Activated naive CD4-positive, alpha-beta T cell treated with Interleukin-2 at 50 U/mL for 16 hours (primary cell): ENCODE measurements at places on chromosomes 5 and 9.
A peak's percentile ranks its signal among the peaks of the same experiment; 100 is the strongest.

DNA sequence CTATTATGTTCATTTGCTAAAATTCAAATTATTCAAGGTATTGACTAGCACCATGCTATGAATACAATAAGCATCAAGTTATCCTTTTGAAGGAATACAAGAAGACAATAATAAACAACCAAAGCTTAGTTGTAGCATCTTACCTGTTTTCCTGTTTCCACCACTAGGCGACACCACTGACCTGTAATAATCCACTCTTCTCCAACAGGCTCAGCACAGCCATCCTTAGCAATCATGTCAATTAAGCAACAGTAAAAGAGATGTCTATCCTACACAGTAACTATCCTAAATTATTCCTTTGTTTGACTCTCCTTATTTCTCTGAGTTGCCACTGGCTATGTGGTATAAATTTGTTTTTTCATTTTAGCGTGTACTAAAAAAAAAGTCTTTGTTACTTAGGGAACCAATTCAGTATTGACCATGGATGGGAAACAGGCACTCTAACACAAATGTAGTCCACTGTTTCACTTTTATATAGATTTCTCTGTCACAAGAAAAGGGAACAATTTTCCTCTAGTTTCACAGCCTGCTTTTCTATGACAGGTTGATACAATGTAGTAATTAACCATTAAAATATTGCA, 46.2 kb downstream of the PCA3 start:
- DNase-seq, result no peak

DNA sequence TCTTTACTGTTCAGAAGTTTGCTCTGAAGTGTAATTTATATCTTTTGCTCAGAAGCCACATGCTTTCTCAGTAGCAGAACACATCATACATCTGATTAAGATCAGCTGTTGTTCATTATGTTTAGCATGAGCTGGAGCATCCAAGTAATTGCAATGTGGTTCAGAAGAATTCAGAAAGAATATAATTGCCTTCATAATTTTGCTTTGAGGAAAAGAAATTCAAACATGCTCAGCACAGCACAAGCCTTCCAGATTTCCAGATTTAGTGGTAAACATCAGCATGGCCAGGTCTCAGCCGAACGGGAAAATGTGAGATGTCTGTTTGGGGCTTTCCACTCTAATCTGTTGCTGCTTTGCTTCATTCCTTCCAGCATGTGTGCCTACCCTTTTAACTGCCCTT, 65.9 kb downstream of the ITGA1 start:
- no peak for DNase-seq

GRCh38 chr5:68714810-68715209, 379.0 kb upstream of the SLC30A5 start:
- DNase-seq, result no peak

DNA sequence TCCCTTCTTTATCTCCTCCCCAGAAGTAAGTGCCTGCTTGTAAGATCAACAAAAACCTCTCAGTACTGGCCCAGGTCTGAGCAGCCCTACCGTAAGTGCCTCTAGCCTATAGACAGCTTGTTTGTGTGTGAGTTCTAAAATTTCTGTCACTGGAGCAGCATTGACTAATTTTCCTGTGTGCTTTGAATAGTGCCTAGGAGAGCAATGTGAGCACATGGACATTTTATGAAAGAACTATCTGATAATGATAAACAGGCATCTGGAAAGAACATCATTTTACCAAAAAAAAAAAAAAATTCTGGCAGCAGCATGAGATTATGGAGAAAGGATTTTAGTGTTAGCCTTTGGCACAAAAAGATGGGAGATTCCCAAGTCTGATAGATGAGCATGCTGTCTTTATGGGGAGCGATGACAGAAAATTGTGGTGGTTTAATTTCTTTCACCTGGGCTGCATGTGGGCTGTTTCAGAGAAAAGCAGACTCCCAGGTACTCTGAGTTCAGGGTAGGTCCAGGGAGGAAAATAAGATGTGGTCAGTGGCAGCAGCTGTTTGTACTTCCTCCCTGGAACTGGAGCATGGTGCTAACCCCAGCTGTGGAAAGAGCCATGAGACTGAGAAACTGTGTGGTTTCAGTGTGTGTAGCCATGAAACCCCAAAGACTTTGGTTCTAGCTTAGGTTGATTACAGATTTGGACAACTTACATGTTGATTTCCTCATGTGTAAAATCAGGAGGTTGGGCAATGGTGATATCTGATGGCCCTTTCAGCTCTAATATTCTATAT, 419.9 kb downstream of the NTRK2 start:
- no peak for DNase-seq

DNA sequence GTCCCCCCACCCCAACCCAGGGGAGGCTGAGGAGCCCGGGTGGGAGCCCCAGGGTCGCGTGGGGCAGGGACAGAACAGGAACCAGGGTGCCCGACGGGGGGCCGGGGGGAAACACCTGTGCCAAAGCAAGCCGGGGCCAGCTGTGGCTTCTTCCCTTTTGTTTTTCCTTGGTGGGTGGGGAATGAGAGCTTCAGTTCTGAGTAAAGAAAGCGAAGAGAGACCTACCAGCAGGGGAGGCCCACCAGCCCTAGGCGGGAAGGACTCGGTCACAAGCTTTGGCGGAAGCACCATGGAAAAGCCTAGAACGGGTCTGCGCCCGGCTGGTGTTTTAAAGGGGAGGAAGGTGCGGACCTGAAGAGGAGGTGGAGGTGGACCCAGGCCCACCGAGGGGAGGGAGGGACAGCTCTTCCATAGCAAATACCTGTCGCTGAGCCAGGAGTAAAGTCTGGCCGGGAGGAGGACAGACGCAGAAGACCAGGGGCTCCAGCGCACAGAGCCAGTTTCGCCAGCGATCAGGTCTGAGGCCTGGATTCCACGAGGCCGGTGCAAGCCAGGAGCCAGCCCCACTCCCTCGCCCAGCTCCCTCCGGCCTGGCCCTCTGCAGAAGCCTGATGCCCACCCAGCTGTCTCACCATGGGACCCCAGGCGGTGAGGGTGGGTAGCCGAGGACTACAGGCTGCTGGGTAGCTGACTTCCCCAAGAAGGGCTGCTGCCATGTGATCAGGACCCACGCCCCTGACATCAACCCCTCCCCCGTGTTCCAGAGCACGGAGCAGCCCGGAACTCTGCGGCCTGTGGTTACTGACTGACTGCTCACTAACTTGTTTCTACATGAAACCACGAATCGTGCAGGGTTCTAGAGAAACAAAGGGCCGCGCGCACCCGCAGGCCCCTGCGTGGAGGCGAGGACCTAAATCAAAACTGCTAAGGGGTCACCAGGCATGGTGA, 849 bp upstream of the MGAT1 start:
- DNase-seq, result peak; percentile 87

GRCh38 chr9:78707481-78707991, 410.6 kb downstream of the PSAT1 start:
- DNase-seq, result no peak

- no peak for DNase-seq
Observed at GRCh38 chr9:7402334-7403027, 397.1 kb downstream of the DMAC1 start.

GRCh38 chr9:135617538-135617900, 21.8 kb downstream of the GLT6D1 start:
- DNase-seq, result no peak

DNA sequence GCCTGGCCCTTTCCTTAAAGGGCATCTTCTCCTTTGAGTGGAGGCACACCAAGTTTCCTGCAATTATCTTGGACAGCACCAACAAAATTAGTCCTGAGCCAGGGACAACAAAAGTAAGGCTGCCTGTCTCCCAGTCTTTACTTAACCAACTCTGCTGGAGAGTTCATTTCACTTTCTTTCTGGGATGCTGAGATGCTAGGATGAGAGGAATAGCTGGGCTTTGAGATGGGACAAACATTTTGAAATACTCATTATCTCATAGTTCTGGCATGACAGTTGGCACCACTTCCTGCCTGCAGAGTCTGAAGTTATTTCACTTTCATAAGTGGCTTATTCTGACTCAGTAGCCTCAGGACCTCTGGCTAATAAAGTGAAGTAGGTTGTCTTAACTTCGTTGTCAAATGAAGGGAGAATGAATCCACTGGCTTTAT, 157.0 kb downstream of the C9orf152 start:
- DNase-seq, result peak; percentile 12

GRCh38 chr9:125747765-125748445, 732 bp downstream of the PBX3 start:
- peak; percentile 20 for DNase-seq

DNA sequence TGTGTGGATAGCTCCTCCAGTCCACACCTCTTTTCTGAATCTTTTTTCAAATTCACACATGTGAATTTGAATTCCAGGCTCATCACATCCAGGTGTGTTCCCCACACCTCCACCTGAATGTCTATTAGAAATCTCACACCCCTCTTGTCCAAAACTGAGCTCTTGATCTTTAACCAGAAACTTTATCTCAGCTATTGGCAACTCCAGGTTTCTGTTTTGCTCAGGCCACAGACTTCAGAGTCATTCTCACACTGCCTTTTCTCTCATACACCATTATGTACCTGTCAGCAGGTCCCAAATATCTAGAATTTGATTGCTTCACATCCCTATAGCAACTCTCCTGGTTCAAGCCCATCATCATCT, 11.6 kb downstream of the NIPSNAP3B start:
- DNase-seq, result no peak

DNA sequence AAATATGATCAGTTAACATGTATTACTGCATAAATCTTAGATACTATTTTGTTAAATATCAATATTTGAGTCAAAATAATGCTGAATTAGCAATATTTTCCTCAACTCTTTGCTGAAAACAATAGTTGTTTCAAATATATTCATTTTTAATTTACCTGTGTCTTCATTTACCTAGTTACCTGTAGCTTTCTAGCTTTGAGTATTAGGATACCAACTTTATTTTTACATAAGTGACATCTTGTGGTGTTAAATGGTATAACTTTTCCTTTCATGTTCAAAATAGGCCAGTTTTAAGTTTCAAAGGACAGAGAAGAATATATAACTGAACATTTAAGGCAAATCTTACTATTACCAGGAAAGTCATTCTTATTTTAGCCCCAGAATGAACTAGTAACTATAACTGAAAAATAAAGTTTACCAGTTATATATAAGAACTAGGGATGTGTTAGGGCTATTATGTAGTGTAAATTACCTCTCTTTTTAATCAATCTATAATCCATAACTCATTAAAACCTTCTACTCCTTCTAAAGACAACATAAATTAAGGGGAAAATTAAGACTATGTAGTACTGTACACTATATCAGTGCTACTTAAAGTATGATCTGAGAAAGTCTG, 25.3 kb downstream of the AP3B1 start:
- DNase-seq, result no peak

GRCh38 chr9:22041775-22042174, 32.7 kb upstream of the CDKN2B start:
- no peak for DNase-seq

- DNase-seq, result no peak
Observed at GRCh38 chr5:72682561-72682960, 133.9 kb upstream of the TNPO1 start.

- no peak for DNase-seq
Observed at GRCh38 chr9:83599071-83599470, 23.9 kb upstream of the IDNK start.

DNA sequence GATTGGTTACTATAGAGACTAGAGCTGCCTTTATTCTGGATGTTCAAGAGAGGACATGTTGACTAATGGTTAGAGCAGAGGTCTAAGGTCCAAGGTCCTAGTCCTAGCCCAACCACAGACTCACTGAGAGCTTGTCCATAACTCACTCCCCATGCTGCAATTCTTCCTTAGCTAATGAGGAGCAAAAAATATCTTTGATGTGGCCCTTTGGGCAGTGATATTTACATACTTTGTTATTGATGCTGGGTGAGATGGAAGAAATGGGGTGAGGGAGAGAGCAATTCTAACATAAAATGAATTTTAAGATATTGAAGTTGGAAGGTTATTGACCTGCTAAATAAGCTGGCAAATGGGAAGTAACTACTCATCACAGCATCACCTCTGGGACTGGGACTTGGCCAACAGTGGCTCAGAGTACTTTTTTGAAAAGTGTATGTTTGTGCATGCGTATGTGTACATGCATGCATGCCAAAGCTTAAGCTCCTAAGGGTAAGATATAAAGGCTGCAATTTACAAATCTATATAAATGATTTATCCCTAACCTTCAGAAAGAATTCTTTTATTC, 58.0 kb upstream of the ANKRD55 start:
- DNase-seq, result no peak

- no peak for DNase-seq
Observed at GRCh38 chr5:54988817-54989216, 3.4 kb upstream of the ESM1 start.

- DNase-seq, result no peak
Observed at GRCh38 chr9:131860430-131860829, 120.6 kb upstream of the RAPGEF1 start.

DNA sequence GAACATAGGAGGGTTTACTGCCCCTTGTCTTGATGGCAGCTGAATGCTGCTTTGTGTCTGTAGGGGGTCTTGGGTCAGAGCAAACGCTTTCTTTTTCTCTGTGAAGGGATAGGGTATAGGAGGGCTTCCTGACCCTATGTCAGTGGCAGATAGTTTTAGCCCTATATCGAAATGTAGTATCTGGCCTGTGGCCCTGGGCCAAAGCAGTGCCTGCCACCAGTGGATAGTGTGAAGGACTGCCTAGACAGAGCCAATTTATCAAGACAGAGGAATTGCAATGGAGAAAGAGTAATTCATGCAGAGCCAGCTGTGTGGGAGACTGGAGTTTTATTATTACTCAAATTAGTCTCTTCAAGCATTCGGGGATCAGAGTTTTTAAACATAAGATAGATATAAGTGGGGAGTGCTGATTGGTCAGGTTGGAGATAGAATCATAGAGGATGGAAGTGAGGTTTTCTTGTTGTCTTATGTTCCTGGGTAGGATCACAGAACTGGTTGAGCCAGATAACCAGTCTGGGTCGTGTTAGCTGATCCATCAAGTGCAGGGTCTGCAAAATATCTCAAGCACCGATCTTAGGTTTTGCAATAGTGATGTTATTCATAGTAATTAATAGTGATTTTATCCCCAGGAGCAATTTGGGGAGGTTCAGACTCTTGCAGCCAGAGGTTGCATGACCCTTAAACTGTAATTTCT, 178.5 kb downstream of the GDNF start:
- DNase-seq, result no peak

DNA sequence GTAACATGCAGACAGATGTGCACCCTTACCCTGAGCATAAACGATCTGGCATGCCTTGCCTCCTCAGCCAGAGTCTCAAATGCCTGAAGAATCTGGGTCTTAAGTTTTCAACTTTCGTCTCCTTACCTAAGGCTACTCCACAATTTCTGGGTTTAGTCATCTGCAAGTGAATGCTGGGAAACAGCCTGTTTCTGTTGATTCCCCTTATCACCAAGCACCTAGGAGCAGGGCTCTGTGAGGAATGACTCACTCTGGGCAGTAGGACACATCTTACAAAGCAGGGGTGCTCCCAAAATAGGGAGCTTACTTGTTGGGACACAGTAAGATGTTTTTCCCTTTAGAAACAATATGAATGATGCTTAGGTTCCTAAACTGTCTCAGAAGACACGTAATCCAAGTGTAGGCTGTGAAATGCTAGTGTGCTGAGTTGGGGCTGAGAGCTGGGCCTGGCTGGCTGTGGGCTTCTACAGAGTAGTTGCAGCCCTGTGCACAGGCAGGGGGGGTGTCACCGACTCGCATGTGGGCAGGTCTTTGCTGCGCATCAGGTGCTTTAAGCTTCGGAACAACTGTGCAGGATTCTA, 58.0 kb downstream of the DAP start:
- DNase-seq, result no peak
